Islet precursor cell (in vitro differentiated cells): ENCODE measurements at places on chromosomes 4 and X.
A peak's percentile ranks its signal among the peaks of the same experiment; 100 is the strongest.

- no peak for DNase-seq
Observed at GRCh38 chr4:180099957-180100356, 2143.2 kb upstream of the TENM3 start.

DNA sequence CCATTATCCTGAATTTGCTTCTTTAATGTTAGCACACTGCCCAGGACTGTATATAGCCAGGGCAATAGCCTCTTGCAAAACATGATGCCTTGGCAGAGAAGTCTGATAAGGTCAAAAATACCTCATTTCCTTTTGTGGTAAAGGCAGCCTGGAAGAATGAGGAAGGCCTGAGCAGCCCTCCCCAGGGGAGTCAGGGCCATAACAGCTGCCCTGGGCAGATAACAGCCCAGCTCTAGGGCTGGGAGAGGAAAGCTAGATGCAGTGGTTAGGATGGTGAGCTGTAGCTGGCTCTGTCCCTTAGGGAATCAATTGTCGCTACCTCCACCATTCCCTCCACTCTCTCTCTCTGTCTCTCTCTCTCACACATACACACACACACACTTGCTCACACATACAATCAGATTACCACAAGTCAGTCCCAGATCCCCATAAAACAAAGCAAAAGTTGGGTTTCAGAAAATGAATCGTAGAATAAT lies 29.2 kb downstream of the EFHC2 start:
- DNase-seq: peak; percentile 60

DNA sequence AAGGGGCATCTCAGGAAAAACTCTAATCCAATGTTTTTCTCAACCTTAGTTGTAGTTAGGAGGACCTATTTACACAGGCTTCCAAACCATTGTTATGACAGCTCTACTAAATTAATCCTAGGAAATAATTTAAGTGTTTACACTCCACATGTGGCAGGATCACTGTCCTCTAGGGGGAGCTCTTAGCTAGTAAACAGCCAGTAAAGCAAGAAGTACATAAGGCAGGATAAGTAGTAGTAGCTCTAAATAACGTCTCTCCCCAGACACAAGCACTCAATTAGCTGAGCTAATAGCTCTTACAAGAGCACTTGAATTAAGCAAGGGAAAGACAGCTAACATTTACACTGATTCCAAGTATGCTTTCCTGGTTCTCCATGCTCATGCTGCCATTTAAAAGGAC lies 37.3 kb downstream of the NUDT11 start:
- DNase-seq: no peak

GRCh38 chr4:182488896-182489295 lies 245.7 kb downstream of the TENM3 start:
- no peak for DNase-seq

- DNase-seq: no peak
Observed at GRCh38 chrX:37083880-37084279, 75.7 kb downstream of the FAM47C start.

DNA sequence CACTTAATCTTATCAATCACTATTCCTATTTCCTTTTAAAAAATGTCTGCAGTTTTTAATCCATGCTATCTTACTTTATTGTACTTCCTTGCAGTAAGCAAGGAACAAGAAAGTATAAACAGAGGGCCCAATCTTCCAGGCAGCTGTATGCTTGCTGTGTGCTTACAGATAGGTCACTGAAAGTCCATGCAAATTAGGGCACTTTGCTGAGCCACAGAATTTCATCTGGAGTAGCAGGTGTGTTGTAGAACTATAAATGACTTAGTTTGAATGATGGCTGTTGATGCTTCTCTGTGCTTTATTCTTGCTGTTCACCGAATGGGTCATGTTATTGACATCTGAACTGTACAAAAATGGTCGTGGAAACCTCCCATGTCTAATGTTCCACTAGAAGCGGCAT lies 154.6 kb downstream of the ATOH1 start:
- no peak for DNase-seq

GRCh38 chrX:46628460-46629371 lies 55.2 kb downstream of the CHST7 start:
- no peak for DNase-seq

DNA sequence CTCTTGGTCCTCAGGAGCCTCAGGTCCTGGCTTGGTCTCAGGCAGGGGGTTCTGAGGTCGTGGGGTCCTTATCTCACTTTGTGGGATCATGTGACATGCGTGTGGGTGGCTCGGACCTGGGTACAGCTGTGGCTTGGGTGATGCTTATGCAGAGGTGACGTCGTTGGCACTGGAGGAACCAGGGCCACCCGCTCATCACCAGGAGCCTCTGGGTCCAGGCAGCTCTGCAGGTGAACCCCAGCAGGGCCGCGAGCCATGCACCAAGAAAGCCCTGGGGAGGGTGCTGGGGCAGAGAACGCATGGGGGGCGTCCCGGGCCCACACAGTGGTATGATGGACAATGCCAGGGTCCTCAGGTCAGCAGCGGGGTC lies 8.7 kb downstream of the ATP5ME start:
- no peak for DNase-seq
